ENCODE measurements at places on chromosomes 7 and 10.

DNA sequence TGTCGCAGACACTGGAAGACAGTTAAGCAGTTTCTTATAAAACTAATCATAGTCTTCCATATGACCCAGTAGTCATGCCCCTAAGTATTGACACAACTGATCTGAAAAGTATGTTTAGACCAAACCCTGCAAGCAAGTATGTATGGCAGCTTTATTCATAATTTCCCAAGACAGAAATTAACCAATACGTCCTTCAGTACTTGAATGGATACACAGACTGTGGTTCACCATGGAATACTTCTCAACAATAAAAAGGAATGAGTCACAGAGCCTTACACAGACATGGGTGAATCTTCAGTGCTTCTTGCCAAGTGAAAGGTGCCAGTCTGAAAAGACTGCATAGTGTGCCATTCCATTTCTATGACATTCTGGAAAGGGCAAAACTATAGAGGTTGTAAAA lies 50.2 kb upstream of the AKR1E2 start:
- no peak for DNase-seq

- no peak for DNase-seq
Measured at GRCh38 chr7:71497256-71497946, 365.5 kb downstream of the GALNT17 start.

- DNase-seq = no peak
Measured at GRCh38 chr7:50317221-50317678, 12.7 kb downstream of the IKZF1 start.

GRCh38 chr10:62277971-62278370 lies 9.3 kb upstream of the RTKN2 start:
- DNase-seq = no peak

DNA sequence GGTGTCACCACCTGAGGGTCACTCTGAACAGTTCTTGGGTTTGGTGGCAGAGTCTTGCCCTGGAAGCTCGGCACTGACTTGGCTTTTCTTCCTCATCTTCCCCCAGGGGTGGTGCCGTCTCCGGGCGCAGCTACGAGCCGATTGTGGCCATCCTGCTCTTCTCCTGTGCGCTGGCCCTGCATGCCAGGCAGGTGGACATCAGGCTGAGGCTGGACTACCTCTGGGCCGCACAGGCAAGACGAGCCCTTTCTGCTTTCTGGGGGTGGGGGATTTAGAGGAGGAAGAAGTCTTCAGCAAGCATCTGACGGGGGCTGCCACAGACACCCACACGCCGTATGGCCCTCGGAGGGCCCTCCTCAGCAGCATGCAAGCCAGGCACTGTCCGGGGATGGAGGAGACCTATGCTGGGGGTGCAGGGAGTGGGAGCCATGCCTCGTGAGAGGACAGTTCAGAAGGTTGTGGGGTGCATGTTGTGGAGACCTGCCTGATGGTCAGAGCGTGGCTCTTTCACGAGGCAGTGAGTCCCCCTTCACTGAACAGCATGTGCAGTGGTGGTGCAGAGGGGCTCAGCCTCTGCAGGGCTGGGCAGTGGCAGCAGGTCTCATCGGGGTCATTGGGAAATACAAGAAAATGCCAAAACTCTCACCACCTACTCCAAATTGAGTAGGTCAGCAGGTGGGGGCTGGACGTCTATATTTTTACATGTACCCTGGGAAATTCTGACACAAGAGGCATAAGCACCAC lies 112.4 kb downstream of the ADCY1 start:
- DNase-seq = no peak
